ENCODE measurements at places on chromosomes 3 and 15. TPM values are rescaled to one million over a fixed set of nuclear protein-coding genes. Genes with fewer than 3 reads are reported as not detected.

SCAMP5 gene
- total RNA-seq = 4.4 TPM

ACVR2B gene
- 4.9 TPM for total RNA-seq

GATM gene
- 0.60 TPM for total RNA-seq

ARPP21 gene
- not detected for total RNA-seq

CRYGS gene
- total RNA-seq = 3.8 TPM

DNA sequence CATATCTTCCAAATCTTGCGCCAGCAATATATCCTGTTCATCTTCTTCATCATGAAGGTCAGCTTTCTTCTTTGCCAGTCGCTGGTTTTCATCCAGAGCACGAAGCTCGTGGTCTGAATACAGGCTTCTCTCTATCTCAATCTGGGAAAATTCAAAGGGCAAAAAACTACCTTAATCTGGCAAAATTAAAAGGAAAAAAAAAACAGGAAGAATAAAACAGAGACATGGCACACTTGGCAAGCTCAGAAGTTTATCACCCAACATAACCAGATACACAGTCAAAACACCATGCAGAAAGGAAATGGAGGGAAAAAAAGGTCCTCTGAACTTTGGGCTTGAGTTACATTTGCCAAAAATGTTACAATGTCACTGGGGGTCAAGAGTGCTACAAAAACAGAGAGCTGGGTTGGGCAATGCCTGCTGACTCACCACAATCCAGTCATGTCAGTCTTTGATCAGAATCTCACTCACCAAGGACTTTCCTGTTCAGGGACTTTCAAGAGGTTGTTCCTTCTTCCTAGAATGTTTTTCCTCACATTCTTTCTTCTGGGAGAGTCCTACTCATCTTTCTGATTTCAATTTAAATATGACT lies 1.5 kb downstream of the MRPL46 start:
- peak overlapping the region; percentile 96 for H3K27ac ChIP-seq
- peaks cover 37% of the 10 kb centered on the region for H3K4me1 ChIP-seq
- no peaks in the 10 kb centered on the region for H3K27me3 ChIP-seq
- H3K36me3 ChIP-seq = peaks cover 14% of the 10 kb centered on the region
- peak; percentile 64 for DNase-seq
- H3K4me3 ChIP-seq = peak overlapping the region; percentile 84

DNA sequence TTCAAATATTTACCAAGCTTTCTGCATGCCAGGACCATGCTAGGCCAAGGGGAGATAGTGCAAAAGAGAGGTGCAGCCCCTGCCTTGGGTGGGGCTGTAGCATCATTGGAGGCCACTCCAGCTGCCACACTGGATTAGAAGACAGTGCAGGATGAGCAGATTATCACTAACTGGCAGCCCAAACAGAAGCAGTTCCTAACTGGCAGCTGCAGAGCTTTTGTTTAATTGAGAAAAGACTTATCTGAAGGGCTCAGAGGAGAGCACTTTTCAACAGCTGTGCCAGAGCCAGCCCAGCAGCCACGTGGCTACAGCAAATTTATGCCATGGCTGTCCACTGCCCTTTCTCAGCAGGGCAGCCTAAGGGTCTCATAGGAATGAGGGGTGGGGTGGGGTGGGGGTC lies 13.5 kb upstream of the ACSBG1 start:
- no peaks in the 10 kb centered on the region for H3K36me3 ChIP-seq
- H3K27me3 ChIP-seq = peaks cover 3% of the 10 kb centered on the region
- no peaks in the 10 kb centered on the region for H3K4me1 ChIP-seq
- H3K4me3 ChIP-seq = no peak overlapping the region
- no peak for DNase-seq

GRCh38 chr3:54225841-54226528 lies 103.6 kb downstream of the CACNA2D3 start:
- no peaks in the 10 kb centered on the region for H3K36me3 ChIP-seq
- DNase-seq = no peak
- H3K27me3 ChIP-seq = no peaks in the 10 kb centered on the region

- H3K4me1 ChIP-seq = no peaks in the 10 kb centered on the region
- DNase-seq = peak; percentile 72
- no peaks in the 10 kb centered on the region for H3K27me3 ChIP-seq
These were observed 51.2 kb downstream of the ASB7 start for GRCh38 chr15:100653608-100654007.
